ENCODE measurements at places on chromosomes 2 and 18.

GRCh38 chr2:3113769-3114168 lies 263.8 kb downstream of the EIPR1 start:
- no peak for DNase-seq

DNA sequence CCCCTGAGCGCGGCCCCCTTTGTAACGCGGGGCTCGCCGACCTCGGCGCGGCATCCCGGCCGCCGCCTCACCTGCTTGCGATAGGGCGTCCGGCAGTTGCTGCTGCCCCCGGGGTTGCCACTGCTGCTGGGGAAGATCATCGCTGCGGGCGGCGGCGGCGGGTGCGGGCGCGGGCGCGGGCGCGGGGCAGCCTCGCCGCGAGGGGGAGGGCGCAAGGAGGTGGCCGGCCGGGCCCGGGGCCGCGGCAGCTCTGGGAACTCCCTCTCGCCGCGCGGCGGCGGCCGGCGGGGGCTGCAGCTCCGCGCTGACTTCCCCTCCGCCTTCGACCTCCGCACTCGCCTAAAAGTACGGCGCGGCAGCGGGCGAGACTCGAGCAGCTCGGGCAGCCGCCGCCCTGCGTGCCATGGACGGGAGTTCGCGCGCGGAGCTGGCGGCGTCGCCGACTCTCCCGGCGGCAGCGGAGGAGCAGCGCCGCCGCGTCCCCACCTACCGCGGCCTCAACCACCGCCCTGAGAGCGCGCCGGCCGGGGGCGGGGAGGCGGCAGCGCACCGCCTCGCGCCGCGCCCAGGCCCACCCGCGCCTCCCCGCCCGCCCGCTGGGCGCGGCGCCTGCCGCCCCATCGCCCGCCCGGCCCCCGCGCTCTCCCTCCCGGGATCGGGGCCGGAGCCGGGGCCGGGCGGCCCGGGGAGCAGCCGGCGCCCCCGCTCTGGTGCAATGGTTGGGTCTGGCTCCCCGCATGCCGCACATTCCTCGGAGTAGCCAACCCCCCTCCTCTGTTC lies 86.0 kb downstream of the RBMS1 start:
- DNase-seq = peak; percentile 61

GRCh38 chr2:156129227-156129626 lies 203.3 kb downstream of the NR4A2 start:
- DNase-seq = no peak

- peak; percentile 58 for DNase-seq
These were observed 72.8 kb upstream of the TAF1B start for GRCh38 chr2:9770308-9771100.

- no peak for DNase-seq
These were observed 110.7 kb downstream of the NFATC1 start for GRCh38 chr18:79506191-79507075.

DNA sequence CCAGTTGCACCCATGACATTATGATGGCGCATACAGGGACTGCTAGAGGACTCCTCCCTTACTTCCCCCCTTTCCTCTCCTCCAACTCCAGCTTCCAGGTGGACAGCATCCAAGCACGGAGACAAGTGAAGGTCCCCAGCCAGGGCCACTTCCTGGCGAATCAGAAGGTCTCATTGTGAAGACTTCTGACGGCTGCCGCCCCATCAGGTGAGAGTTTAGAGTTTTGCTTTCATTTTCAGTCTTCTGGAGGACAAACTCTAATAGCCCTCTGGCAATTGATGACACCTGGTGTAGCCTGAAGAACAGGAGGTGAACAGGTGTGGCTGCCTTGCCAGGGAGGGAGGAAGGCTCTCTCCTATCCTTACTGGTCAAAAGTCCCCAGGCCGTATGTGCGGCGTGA lies 77.3 kb upstream of the KCNH7 start:
- no peak for DNase-seq

All from effector memory CD8-positive, alpha-beta T cell (primary cell).